Hematopoietic multipotent progenitor cell treated with erythropoietin and hydrocortisone succinate and interleukin-3 and kit ligand, for 8 days (in vitro differentiated cells): ENCODE measurements at places on chromosomes 2 and 18.

GRCh38 chr2:34408100-34408499 is 809.0 kb upstream of the FAM98A start:
- DNase-seq = no peak

DNA sequence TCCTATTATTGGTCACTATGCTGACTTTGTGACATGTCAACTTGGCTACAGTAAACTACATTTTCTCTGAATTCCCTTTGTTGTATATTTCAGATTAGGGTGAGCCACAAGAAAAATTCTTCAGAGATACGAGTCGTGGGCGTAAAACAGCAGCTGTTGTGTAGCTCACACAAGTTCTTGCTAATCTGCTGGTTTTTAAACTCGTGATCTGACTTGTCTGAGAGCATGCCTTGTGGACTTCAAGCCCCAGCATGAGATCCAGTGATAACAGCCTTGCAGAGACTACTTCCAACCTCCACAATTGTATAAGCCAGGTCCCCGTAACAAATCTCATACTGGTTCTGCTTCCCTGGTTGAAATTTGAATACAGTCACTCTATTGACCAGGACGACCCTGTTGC is 259.8 kb upstream of the LYPD1 start:
- no peak for DNase-seq

- DNase-seq = no peak
Observed at GRCh38 chr2:67871686-67872412, 191.0 kb downstream of the C1D start.

DNA sequence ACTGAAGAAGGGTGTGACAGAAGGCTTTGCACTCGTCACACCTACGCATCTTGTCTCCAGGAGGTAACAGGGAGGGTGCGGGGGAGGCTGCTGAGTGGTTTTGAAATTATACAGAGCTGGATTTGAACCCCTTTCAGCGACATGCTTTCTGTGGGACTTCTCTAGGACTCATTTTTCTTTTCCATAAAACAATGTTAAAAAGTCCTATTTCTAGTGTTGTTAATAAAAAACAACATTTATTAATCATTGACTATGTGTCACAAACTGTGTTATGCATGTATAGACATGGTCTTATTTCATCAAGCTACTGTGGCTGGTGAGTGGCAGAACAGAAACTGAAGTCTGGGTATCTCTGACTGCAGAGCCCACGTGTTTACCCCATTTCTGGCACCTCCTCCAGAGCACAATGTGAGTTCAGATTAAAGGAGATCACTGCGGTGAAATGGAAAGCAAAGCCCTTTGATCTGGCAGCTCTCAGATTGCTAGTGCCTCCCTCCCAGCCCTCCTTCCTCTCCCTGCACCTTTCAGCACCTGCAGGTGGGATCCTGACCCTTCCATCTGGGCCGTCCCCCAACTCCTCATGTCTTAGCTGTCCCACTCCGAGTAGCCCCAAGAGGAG is 315.5 kb upstream of the MYT1L start:
- DNase-seq = no peak

GRCh38 chr2:23249348-23249747 is 135.6 kb upstream of the KLHL29 start:
- no peak for DNase-seq

DNA sequence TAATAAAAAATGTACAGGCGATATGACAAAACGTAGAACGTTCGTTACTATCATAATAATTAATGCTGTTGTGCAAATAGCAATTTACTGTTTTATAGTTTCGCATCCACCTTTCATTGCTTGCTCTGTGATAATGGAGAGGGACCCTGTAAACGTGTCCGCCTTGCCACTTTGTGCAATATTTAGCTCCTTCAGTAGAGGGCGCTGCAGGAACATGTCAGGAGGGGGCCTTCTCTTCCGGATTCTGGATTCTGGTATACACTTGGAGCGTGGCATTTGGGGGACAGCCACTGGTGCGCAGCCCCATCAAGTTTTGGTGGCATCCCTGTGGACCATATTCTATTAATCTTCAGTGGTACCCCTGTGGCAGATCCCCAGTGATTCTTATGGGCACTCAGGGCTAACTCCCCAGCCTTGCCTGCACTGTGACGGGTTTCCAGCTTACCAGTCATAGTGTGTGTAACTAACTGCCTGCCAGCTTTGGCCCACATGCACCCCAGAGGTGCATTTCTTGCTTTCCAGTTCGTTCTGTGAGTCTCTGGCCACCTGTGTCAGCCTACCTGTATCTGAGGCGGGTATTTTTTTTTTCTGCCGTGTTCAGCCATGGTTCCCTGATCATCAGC is 140.3 kb downstream of the CYRIA start:
- DNase-seq = peak; percentile 55

GRCh38 chr2:41695198-41696113 is 352.4 kb upstream of the PKDCC start:
- DNase-seq = no peak

- DNase-seq = no peak
Observed at GRCh38 chr2:3154146-3154545, 223.5 kb downstream of the EIPR1 start.

DNA sequence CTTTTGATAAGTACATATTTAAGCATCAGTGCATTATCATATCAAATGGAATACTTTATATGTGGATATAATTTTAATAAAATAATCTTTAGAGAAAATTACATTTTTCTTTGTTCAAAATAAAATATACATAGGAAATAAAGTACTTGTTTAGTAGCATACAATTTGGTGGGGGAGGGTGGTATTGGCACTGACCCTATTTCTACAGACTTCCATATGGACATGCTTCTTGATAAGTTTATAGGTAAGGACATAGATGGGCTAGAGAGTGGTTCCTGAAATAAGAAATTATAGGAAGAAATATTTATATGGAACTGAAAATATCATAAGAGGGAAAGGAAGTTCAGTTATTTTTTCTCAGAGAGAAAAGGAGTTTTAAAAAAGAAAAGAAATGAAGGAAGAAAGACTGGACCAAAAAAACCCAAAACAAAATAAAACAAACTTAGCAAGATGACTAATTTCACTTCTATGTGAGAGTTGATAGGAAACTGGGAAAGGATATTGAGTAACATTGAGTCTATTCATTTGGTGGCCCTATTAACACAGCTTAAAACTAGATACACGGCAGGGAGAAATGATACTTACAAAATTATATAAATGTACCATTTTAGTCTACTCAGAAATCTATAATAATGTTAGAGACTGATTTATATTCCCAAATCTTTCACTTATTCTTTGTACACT is 505.9 kb downstream of the ERBB4 start:
- no peak for DNase-seq

GRCh38 chr2:217250013-217250524 is 390.2 kb upstream of the TNP1 start:
- no peak for DNase-seq

GRCh38 chr2:151853070-151853758 is 25.0 kb upstream of the ARL5A start:
- no peak for DNase-seq

DNA sequence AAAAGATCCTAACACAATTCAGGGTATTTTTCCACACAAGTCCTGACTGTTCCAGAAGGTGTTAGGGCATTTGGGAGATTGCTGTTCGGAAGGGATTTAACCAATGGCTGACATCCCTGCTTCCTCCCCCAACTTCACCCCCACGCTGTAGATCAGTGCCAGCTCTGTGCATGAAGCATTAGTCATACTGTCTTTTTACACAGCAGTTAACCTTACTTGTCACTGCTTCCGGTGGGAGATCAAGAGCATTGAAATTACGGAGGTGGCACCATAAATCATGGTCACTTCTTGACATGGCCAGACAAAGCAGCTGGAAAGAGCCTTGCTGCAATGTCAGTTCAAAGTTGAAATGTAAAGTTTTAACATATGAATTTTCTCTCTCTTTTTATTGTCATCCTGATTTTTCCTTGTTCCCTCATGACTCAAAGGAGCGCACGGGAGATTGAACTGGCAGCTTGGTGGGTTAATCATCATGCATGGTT is 70.2 kb downstream of the HRH4 start:
- peak; percentile 23 for DNase-seq

GRCh38 chr2:219180961-219181360 is 2.9 kb downstream of the RETREG2 start:
- DNase-seq = no peak
